Fibroblast of gingiva (primary cell): ENCODE measurements at places on chromosomes 1 and 21.

GRCh38 chr1:12038356-12039163 is 19.3 kb downstream of the MIIP start:
- DNase-seq, result no peak

GRCh38 chr1:67609577-67610341 is 75.2 kb upstream of the GADD45A start:
- DNase-seq, result no peak

DNA sequence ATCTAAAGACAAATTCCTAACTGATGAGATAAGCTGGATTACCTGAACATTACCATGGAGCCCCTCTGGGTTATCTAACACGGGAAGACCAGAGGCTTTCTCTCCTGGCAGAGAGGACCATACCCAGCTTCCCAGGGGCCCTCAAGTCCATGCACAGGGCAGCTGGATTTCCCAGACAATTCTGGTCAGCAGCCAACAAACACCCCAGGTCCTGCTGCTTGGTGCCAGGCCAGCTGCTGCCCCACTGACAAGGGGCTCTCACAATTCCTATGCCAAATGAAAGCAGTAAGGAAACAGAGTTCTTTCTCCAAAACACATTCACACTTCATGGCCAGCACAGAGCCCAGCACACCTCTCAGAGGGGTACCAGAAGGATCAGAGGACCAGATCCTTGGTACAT is 114.2 kb downstream of the HLCS start:
- no peak for DNase-seq

DNA sequence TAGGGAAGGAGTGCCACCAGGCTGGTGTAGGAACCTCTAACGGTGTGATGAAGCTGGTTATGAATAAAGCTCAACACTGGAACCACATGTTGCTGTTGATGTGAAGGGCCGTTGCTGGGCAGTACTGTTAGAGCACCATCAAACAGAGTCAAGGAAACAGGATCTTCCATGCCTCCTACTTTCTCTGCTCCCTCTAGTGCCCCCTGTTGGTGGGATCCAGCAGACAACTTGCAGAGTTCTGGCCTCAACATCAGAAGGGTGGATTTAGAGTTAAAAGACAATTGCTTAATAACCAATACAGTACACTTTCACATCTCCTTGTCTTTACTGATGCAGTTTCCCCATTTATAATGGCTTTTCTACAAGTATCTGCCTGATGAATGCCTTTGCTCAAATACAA is 336.4 kb downstream of the NTNG1 start:
- no peak for DNase-seq

GRCh38 chr1:173473599-173474011 is 3.5 kb upstream of the PRDX6 start:
- DNase-seq, result no peak

- DNase-seq, result no peak
Observed at GRCh38 chr1:215617979-215618378, 50.9 kb downstream of the KCTD3 start.

DNA sequence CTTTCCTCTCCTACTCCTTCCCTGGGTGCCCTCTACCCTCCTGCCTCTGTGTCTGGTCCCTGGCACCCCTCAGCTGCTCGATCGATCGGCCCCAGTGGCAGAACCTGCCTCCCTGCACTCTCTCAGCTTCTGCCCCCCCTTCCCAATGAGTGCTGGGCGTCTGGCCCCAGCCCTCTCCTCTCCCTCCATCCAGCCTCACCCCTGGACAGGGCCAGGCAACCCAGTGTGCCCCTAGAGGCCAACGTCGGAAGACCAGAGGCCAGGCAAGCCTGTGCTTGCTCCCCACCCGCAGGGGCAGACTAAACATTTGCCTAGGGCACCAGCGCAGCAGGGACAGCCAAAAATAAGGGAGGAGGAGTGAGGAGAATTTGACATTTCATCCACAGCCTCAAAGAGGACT is 43.5 kb downstream of the LGR6 start:
- DNase-seq, result no peak

DNA sequence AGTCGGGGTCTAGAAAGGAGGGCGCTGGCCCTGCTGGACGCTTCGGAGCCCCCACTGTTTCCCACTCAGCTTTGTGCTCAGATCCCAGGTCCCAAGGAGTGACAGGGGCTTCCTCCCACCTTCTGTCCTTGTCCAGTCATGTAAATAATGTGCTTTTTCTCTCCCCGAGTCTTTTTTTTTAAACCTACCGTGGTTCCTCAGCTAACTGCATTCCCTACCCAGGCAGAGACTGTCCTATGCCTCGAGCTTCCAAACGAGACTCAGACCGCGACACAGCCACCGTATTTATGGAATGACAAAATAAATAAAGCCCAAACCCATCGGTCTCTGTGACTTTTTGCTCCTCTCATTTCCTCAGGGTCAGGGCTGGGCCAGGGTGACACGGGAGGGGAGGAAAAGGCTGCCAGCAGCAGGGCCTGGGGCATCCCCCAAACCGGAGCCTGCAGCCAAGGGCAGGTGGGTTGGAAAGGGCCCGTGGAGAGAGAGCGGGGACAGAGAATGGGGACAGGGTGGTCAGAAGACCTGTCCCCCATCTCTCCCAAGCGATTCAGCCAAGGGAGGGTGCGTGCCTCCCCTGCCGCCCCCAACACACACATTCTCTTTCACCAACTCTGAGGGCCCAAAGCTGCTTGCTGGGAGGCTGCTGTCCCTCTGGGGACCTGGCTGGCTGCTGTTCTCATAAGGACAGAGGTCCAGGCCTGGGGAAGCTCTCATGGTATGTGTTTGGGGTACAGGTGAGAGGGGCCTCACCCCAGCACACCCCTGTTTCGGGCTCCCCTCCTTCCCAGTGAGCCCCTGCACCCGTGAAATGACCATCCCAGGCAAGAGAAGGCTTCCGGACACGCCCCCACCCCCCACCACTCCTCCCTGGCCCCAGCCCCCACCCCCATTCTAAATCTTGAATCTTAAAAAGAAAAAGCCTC is 55.4 kb downstream of the KCNAB2 start:
- DNase-seq, result no peak

- DNase-seq, result no peak
Observed at GRCh38 chr1:65039066-65039465, 72.7 kb upstream of the JAK1 start.
